NCI-H2227 treated with DMSO at 0.1 percent for 48 hours (cell line): ENCODE measurements at places on chromosomes 5 and 9.

- DNase-seq = no peak
Measured at GRCh38 chr5:52481201-52481600, 306.5 kb upstream of the ITGA1 start.

- no peak for DNase-seq
Measured at GRCh38 chr5:1751864-1752822, 47.5 kb downstream of the MRPL36 start.

DNA sequence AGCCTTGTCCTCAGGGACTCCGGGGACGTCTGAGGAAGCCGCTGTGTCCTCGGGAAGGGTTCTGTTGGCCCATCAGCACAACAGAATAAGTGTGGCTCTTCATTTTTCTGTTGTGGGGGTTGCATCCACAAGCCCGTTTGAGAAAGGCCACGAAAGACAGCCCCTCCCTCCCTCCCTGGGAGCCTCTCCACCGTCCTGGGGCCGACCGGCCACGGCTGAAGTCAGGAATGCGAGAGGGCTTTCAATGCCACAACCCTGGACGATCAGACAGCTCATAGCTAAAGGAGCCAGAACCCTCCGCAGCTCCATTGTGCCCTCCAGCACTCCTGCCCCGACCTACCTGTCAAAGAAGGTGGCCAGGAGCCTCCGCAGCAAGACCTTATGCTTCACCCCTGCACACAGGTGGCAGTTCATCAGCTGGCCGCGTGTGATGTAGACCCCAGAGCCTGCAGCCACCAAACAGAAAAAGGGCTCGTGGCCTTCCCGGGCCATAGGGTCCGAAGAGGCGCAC, 52.4 kb upstream of the UBAC1 start:
- no peak for DNase-seq

DNA sequence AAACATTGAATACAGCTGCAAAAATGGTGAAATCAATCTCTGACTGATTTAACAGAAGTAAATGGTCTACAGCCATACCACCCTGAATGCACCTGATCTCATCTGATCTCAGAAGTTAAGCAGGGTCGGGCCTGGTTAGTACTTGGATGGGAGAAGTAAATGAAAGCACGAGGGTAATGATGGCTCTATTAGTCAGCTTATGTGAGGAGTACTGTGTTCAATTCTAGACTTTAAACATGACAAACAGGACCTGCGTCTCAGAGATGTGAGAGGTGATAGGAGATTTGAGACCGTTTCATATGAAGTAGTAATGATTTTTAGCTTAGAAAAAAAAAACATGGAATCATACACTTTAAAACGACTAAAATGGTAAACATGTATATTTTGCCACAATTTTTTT, 77.1 kb upstream of the SUSD1 start:
- no peak for DNase-seq

GRCh38 chr5:126718236-126718868, 58.6 kb upstream of the LMNB1 start:
- peak; percentile 2 for DNase-seq

DNA sequence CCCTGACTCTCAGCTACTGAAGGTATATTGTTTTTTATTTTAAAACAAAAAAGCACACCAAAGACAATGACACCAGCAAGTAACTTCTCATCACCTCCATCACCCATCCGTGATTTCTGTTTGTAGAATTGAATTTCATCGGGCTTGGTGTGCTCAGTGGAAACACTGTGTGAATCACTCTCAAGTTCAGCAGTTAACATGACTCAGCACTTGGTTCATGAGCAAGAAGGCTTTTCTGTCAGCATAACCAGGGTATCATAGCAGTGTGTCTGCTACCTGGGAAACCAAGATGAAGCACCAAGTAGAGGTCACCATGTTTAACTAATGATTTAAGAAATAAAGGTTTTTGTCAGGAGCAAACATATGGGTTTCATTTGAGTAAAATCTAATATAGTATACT, 123.7 kb downstream of the INSYN2B start:
- DNase-seq = no peak

DNA sequence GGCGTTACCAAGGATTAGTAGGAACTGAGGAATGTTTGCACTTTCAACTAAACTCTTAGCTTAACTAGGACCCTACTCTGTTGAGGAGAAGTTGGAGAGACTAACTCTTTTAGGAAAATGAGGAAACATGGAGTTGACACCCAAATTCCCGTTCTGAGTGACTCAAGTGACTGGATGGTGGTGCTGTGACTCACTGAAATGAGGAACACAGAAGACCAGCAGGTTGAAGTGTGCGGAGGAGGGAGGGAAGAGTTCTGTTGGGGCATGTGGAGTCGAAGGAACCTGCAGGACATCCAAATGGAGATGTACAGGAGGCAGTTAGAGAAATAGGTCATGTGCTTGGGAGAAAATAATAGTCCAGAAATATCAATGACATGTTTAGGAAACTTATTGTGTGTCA, 8.2 kb downstream of the HEXB start:
- no peak for DNase-seq

DNA sequence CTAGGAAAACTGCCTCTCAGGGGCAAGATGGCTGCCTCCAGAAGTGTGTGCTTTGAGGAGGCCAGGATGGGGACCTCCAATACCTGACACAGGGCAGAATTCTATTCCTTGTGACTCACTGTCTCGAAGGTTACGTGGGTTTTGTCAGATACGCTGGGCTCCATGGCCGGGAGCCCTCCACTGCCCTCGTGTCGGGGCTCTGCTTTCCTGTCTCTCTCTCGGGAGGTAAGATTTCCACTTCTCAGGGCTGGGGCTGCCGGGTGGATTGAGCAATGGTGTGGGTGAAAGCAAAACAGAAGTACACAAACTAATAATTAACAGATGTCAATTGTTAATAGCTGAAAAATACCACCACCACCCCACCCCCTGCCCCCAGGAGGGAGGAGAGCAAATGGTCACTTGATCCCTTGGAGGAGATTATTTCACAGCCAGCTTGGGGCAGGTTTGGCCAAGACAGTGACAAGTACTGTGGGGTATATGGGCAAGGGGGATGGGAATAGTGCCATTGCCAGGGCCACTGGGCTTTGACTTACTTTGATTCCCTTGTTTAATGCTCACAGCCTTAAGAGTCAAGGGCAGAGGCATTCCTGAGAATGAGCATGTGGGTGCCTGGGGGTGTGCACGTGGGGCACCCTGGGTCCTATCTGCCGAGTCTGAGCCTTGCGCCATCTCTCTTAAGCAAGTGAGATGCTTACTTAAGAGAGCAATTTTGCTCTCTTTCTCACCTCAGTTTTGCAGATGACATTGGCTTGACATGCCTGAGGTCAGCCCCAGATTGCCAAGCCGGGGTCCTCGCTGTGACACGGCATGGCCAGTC, 28.8 kb upstream of the DAB2IP start:
- no peak for DNase-seq

DNA sequence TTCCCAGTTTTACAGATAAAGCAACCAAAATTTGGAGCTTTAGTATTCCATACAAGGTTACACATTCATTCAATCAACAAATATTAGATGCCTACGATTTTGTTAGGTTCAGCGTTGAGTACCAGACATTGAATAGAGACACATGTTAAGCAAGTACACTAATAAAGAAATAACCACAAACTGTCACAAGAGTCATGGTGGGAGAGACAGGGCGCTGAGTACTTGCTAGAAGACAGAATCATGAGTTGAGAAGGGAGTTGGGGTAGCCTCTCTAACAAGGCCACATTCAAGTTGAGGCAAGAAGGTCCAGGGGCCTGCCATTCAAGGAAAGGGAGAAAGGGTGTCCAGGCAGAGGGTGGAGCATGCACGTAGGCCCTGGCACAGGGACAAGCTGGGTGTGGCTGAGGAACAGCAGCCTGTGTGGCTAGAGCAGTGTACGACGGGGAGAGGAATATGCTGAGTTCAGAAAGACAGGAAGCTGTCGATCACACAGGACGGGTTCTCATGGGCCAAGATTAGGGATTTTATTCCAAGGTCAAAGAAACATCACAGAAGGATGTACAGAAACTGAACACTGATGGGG, 17.0 kb downstream of the CDK5RAP2 start:
- DNase-seq = no peak

DNA sequence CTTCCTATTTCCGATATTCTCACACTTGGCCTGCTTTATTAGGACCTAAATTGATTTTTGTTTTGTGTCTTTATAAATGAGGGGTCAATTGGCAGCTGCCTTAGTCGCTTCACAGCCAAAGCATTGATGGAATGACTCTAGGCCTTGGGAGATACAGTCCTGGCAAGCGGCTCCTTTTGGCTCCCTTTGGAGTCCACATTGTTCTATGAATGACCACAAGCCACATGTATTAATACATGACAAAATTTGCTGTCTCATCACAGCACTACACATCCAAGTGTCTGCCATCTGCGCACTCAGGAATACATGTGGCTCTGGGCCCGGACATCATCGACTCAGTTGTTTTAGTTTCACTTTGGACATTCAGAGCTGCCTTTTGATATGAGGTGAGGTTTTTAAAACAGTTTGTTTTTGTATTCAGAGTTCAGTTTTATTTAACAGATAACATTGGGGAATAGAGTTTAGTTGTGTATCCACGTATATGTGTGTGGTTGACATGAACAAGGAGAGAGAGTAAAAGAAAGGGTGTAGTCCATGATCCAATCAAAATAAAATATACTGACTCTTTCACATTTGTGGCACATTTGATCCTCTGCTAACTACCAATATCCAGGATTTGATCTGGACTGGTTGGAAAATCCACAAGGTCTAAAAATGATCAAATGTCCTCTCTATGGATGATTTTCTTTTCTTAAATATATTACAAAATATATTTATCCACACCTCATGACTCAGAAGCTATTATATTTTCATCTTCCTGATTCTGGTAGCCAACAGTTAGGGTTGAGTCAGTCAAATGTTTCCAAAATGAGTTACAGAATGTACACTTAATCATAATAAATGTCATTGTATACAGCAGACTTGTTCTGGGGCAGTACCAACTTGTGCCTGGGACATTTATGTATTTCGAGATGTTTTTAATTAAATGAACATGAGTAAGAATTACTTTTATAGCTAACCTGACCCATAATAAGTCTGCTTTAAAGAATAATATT, 114.0 kb upstream of the MTAP start:
- no peak for DNase-seq
